Natural killer cell (primary cell): ENCODE measurements at places on chromosomes 16 and 17.

- H3K4me3 ChIP-seq = no peak overlapping the region
- no peak for DNase-seq
- H3K27me3 ChIP-seq = no peaks in the 10 kb centered on the region
- no peak overlapping the region for H3K27ac ChIP-seq
- H3K36me3 ChIP-seq = peaks cover 2% of the 10 kb centered on the region
- peaks cover 22% of the 10 kb centered on the region for H3K4me1 ChIP-seq
These were observed 52.8 kb downstream of the USP10 start for GRCh38 chr16:84752600-84752999.

DNA sequence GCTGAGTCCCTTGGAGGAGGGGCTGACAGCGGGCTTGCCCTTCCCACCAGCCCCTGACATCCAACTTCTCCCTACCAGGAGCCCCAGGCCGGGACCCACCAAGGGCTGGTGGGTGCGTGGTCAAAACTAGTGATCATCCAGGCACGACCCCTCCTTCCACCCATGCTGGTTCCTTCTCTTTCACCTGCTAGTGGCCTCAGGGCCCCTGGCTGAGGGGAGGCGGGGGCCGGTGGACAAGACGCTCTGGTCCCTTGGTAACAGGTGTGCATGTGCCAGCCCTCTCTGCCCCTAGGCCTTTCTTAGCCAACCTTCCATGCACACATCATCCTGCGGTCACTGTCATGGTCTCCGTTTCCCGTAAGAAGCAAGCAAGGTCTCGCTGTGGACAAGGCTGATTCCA lies 8.4 kb downstream of the ZNF213 start:
- H3K4me1 ChIP-seq = no peaks in the 10 kb centered on the region
- DNase-seq = no peak
- no peak overlapping the region for H3K27ac ChIP-seq
- H3K4me3 ChIP-seq = no peak overlapping the region
- H3K36me3 ChIP-seq = peaks cover 26% of the 10 kb centered on the region
- no peaks in the 10 kb centered on the region for H3K27me3 ChIP-seq

DNA sequence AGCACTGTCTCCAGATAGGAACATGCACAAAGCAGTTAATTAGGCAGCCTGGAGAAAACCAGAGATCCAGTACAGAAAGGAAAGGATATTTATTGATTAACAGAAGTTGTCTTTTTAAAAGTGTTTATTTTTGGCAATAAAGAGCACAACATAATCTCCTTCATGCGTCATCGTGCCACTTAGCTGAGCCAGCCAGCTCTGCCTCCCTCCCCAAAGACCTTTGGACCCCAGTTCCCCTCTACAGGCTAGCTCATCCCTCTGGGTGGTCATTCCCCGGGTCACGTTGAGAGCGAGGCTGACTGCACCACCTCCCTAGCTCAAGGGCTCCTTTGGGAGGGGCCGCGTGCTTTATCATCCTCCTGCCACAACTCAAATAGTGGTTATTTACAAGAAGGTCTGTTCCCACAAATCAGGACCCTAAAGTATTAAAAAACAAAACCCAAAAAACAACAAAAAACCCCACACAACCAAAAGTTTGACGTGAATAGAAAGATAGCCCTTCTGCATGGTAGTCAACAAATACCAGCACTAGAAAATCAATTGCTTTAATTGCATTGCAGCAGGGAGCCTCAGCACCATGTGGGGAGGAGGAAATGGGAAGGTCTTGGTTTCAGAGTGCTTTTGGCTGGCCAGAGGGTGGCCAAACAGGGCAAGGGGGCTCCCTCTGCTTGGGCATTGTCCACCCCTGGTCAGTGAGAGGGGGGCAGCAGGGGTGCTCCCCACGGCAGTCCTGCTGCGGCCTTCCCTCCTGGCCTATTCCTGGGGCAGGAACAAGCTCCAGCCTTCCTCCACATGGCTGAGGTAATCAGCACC lies 9.6 kb downstream of the POLR2C start:
- H3K4me3 ChIP-seq = no peak overlapping the region
- H3K36me3 ChIP-seq = peaks cover 42% of the 10 kb centered on the region
- H3K4me1 ChIP-seq = peaks cover 12% of the 10 kb centered on the region
- DNase-seq = no peak

GRCh38 chr16:60645541-60645940 lies 1390.7 kb downstream of the CDH8 start:
- H3K27me3 ChIP-seq = no peaks in the 10 kb centered on the region
- H3K4me1 ChIP-seq = no peaks in the 10 kb centered on the region
- H3K36me3 ChIP-seq = no peaks in the 10 kb centered on the region

- H3K27ac ChIP-seq = no peak overlapping the region
- H3K4me3 ChIP-seq = no peak overlapping the region
- H3K36me3 ChIP-seq = no peaks in the 10 kb centered on the region
- peaks cover 16% of the 10 kb centered on the region for H3K4me1 ChIP-seq
- peaks cover 6% of the 10 kb centered on the region for H3K27me3 ChIP-seq
These were observed 22.8 kb downstream of the ENGASE start for GRCh38 chr17:79097226-79098055.

DNA sequence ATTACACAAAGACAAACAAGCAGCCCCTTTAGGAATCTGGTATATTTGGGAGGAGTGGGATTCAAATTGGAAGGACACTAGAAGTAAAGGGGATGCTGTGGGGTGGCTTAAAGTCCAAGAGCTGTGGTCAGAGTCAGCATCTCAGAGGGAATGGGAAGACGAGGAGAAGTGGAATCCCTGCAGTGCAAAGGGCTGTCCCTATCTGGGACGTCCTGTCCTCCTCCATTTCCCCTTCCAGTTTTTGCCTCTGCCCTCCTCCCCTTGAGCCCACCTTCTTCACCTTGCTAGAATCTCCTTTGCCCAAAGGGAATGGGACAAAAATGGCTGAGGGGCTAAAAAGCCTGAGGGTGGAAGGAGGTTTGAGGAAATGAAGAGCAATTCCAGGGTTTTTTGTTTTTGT lies 4.2 kb upstream of the PLXDC1 start:
- peaks cover 35% of the 10 kb centered on the region for H3K4me1 ChIP-seq
- DNase-seq = no peak
- H3K27ac ChIP-seq = no peak overlapping the region
- H3K27me3 ChIP-seq = peaks cover 6% of the 10 kb centered on the region
- no peaks in the 10 kb centered on the region for H3K36me3 ChIP-seq

DNA sequence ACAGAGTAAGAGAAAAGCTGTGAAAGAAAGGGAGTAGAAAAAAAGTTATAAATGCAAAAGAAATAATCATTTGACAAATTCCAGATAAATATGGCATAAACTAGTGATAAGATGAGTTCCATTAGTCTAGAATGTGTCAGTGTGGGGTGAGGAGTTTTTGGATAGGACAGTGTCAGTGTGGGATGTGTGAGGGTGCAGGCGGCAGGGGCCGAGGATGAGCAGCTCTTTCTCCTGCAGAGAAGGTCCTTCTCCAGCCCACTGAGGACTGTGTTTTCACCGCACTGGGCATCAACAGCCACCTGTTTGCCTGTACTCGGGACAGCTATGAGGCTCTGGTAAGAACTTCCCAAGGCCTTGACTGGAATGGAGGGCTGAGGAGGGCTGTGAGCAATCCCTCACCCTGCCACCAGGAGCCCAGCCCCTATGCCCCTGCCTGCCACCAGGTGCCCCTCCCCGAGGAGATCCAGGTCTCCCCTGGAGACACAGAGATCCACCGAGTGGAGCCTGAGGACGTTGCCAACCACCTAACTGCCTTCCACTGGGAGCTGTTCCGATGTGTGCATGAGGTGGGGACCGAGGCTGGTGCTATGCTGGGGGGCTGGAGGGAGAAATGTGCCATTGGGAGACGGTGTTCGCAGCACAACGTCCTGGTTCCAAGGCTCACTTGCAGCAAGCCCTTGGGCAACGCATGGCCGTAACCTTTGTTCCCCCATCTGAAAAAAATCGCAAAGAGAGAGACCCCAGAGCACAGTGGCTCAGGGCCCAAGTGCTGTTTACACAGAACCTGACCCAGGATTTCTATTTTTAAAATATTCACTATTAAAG lies 13.1 kb downstream of the RAPGEFL1 start:
- H3K27ac ChIP-seq = no peak overlapping the region
- no peaks in the 10 kb centered on the region for H3K36me3 ChIP-seq
- peaks cover 15% of the 10 kb centered on the region for H3K4me1 ChIP-seq
- H3K4me3 ChIP-seq = no peak overlapping the region
- DNase-seq = peak; percentile 58

GRCh38 chr17:56557682-56558081 lies 35.8 kb upstream of the NOG start:
- no peaks in the 10 kb centered on the region for H3K27me3 ChIP-seq
- DNase-seq = no peak
- H3K27ac ChIP-seq = no peak overlapping the region

DNA sequence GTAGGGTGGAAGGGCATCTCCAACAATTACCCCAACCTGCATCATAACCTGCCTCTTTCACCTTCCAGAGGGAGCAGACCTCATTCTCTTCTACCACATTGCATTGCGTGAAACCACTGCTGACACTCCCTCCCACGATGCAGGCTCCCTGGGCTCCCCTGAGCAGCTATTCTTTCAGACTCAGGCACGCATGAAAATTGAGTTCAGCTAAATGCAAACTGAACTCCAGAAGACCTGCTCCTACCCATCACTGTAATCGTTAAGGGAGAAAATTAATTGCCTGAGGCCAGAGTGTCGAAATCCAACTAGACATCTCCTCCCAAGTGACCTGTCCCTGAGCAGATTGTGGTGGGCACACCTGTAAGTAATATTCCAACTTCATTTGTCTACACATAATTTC lies 186.0 kb downstream of the GRIN2A start:
- no peaks in the 10 kb centered on the region for H3K27me3 ChIP-seq
- H3K36me3 ChIP-seq = no peaks in the 10 kb centered on the region
- H3K4me1 ChIP-seq = no peaks in the 10 kb centered on the region
- no peak for DNase-seq
- H3K4me3 ChIP-seq = no peak overlapping the region

DNA sequence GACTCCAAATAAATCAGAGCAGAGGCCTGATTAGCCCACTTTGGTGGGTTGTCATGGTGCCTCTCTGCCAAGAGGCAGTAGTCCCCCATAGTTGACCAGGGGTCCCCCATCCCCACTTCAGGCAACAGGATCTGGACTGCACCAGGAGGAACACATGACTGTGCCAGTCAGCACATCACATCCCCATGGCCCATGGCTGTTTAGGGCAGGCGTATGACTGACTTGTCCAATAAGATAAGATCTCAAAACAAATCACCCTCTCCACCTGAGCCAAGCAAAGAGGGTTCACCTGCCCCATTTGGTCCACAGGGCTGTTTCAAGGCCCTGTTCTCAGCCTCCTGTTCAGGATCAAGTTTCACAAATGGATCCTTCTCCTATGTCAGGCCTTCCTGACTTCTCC lies 93.3 kb downstream of the C16orf78 start:
- H3K4me1 ChIP-seq = peaks cover 24% of the 10 kb centered on the region
- DNase-seq = no peak
- H3K4me3 ChIP-seq = no peak overlapping the region

- DNase-seq = no peak
- no peak overlapping the region for H3K27ac ChIP-seq
- H3K4me1 ChIP-seq = peaks cover 20% of the 10 kb centered on the region
- no peaks in the 10 kb centered on the region for H3K36me3 ChIP-seq
- no peak overlapping the region for H3K4me3 ChIP-seq
These were observed 13.0 kb downstream of the EMC6 start for GRCh38 chr17:3681565-3681964.

DNA sequence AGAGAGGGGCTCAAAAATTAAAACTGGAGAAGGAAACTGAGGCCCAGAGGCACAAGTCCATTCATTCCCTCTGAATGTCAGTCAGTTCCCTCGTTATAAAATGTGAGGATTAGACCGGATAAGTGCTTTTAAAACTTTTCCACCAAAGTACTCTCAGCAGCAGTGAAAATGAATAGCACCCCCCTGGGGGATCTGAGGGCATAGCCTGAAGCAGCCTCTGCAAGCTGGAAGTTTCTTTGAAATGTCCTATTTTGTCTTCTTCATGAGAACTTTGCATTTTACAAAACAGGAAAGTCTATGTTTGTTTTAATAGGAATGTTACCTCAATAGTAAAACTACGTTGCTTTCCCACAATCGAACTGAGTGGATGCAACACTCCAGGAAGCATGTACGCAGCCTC lies 273.0 kb downstream of the CEP112 start:
- H3K4me1 ChIP-seq = no peaks in the 10 kb centered on the region
- H3K27ac ChIP-seq = no peak overlapping the region
- no peak for DNase-seq
- no peaks in the 10 kb centered on the region for H3K27me3 ChIP-seq

DNA sequence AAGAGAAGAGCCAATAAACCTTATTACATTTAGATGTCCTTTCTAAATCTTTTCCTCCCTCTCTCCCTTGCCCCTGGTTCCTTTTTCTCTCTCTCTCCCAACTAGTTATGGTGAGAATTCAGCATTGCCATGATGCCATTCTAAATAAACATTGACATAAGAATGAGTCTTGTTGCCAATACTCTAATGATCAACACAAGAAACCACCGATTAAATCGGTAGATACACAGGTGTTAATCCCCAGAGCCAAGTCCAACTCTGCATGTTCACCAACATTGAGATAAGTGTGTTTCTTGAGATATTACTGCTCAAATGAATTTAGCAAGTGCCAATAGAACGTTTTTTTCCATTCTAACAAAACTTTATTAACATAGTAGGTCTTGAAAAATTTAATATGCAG lies 412.1 kb downstream of the KCNJ2 start:
- no peak for DNase-seq
- no peaks in the 10 kb centered on the region for H3K36me3 ChIP-seq
- no peaks in the 10 kb centered on the region for H3K27me3 ChIP-seq
- H3K27ac ChIP-seq = no peak overlapping the region

DNA sequence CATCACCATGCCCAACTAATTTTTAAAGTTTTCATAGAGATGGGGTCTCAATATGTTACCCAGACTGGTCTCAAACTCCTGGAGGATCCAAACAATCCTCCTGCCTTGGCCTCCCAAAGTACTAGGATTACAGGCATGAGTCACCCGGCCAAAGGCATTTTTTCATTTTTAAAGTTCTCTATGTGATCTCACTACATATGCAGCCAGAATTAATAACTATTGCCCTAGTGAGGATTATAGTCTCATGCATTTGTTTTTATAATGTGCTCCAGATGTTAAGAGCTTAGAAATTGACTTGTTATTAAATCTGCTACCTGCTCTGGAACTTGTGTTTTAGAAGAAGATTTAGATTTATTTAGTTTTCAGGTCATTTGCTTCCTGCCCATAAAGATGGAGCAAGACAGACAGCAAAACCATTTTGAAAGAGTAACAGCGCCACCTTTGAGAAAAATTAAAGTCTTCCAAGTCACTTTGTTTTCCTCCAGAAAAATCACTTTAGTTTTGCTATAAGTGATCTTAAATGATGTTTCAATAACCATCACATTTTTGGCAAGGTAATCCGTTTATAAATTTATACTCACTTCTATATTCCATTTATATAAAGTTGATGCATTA lies 79.5 kb downstream of the CA4 start:
- peaks cover 10% of the 10 kb centered on the region for H3K36me3 ChIP-seq
- no peak overlapping the region for H3K4me3 ChIP-seq
- DNase-seq = no peak
- H3K4me1 ChIP-seq = no peaks in the 10 kb centered on the region
- no peak overlapping the region for H3K27ac ChIP-seq

GRCh38 chr16:13480801-13481200 lies 439.2 kb upstream of the ERCC4 start:
- H3K27ac ChIP-seq = no peak overlapping the region
- no peak overlapping the region for H3K4me3 ChIP-seq
- H3K4me1 ChIP-seq = no peaks in the 10 kb centered on the region
- H3K36me3 ChIP-seq = no peaks in the 10 kb centered on the region
- no peak for DNase-seq
